ENCODE measurements at places on chromosomes 12 and 14. TPM values are rescaled to one million over a fixed set of nuclear protein-coding genes. Genes with fewer than 3 reads are reported as not detected.
A peak's percentile ranks its signal among the peaks of the same experiment; 100 is the strongest.

MRPL42 gene
- 64.0 TPM for polyA plus RNA-seq

ANKS1B gene
- 2.4 TPM for polyA plus RNA-seq

RFC5 gene
- 22.2 TPM for polyA plus RNA-seq

KRT6A gene
- polyA plus RNA-seq, result 0.01 TPM

RAB3IP gene
- 58.6 TPM for polyA plus RNA-seq

- peaks cover 11% of the 10 kb centered on the region for H3K4me1 ChIP-seq
- peak; percentile 17 for DNase-seq
- peaks cover 3% of the 10 kb centered on the region for H3K27me3 ChIP-seq
- no peaks in the 10 kb centered on the region for H3K36me3 ChIP-seq
These were observed at the start of gene CMTM5 for GRCh38 chr14:23376482-23377197. Gene CMTM5, plus strand, starts transcription at chr14:23377046. Its CDS starts 206 bp downstream, at chr14:23377252.

DNA sequence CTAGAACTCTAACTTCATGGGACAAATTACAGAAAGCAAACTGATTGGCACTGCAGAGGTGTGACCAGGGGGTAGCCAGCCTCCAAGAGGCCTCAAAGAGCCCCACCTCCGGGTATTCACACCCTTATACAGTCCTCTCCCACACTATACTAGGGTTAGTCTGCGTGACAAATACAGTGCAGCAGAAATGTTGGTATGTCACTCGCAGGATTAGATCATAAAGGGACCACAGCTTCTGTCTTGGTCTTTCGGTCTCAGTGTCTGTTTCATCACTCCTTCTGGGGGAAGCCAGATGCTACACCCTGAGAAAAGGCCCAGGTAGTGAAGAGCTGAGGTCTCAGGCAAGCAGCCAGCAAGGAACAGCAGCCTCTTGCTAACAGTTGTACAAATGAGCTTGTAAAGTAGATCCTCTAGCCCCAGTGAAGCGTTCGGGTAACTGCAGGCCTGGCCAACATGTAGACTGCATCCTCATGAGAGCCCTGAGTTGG is 68.9 kb upstream of the SAV1 start:
- H3K4me1 ChIP-seq, result no peaks in the 10 kb centered on the region
- no peak overlapping the region for H3K27ac ChIP-seq
- H3K36me3 ChIP-seq, result peaks cover 15% of the 10 kb centered on the region
- no peaks in the 10 kb centered on the region for H3K27me3 ChIP-seq
- no peak for DNase-seq
- no peak overlapping the region for H3K4me3 ChIP-seq

GRCh38 chr14:54627540-54628363 is 60.8 kb downstream of the SAMD4A start:
- H3K36me3 ChIP-seq, result no peaks in the 10 kb centered on the region
- H3K4me3 ChIP-seq, result no peak overlapping the region
- peak; percentile 37 for DNase-seq
- peak overlapping the region; percentile 32 for H3K27ac ChIP-seq
- no peaks in the 10 kb centered on the region for H3K27me3 ChIP-seq

DNA sequence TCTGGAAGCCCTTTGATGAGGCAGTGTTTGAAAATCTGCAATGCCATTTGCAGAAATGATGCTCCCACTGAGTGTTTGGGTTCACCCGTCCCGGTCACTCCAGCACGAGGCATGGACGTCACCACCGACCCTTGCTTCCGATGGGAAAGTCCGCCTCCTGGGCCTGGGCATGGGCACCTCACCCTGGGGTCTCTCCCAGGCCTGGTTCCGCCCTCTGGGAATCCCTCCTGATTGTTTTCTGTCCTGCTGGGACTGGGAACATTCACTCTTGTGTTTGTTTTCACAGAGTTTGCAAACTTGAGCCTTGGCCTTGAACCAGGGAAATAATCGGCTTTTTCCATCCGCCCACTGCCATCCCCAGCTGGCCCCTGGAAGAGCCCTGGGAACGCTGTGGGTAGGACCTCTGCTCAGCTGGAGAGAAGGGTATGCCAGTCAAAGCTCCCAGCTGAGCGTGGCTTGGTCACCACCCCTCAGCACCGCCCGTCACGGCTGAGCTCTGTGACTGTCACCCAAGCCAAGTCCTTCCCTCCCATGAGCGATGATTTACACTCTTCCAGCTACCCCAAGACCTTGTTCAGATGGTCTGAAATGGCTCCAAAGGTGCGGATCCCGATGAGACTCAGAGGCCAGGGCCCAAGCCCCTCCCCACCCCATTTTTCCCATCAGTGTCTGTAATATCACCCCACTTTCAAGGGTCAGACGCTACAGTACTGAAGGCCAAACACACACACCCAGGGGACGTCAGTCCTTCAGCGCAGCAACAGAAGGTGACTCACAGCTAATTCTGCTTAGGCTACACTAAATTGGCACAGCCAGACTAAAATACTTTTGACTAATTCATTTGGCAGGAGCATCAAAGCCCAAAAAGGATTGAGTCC is 34.1 kb upstream of the FZD10 start:
- no peak overlapping the region for H3K27ac ChIP-seq
- H3K36me3 ChIP-seq, result no peaks in the 10 kb centered on the region
- H3K27me3 ChIP-seq, result no peaks in the 10 kb centered on the region
- H3K4me3 ChIP-seq, result no peak overlapping the region

DNA sequence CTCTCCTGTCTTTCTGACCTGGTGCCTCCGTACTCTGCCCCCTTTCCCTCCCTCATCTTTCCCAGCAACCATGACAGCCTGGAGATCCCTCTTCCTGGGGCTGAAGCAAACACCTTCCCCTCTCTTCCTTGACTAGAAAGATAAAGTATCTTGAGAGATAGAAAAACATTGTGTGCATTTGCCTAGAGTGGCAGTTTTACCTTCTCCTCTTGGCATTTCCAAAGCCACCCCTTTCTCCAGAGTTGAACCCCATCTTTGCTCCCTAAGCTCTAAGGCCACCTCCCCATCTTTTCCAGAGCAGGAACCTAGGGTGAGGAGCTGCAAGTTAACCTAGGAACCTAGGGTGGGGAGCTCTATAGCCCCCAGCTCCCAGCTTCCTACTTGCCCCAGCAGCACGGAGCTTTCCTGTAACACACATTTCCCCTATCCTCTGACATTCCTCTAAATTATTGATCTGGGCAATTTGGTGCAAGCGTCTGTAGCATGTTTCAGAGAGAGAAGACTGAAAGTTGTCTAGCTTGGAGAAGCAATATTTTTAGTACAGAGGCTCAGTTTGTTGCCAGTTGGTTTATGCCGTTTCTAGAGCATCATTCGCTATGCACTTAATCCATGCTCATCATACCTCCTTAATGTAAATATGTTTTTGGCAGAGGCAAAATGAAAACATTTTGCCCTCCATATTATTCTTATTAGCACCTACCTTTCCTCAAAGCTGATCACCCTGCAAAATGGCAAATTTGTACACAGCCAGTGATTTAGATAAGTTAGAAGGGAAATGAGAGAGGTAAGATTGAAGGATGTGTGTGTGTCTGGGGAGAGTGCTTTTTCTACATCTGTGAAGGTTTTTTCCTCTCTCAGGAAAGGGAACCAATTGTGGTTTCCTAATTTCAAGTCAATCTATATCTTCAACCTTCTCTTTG is 5.4 kb upstream of the TBX3 start:
- H3K27ac ChIP-seq, result no peak overlapping the region
- no peaks in the 10 kb centered on the region for H3K36me3 ChIP-seq
- peaks cover 10% of the 10 kb centered on the region for H3K4me1 ChIP-seq
- no peak overlapping the region for H3K4me3 ChIP-seq
- DNase-seq, result no peak
